ENCODE measurements at places on chromosomes 6 and 20.

GRCh38 chr20:24364482-24364881 is 104.9 kb upstream of the SYNDIG1 start:
- no peak for DNase-seq

- DNase-seq = no peak
These were observed 135.3 kb downstream of the SOBP start for GRCh38 chr6:107625264-107625663.

DNA sequence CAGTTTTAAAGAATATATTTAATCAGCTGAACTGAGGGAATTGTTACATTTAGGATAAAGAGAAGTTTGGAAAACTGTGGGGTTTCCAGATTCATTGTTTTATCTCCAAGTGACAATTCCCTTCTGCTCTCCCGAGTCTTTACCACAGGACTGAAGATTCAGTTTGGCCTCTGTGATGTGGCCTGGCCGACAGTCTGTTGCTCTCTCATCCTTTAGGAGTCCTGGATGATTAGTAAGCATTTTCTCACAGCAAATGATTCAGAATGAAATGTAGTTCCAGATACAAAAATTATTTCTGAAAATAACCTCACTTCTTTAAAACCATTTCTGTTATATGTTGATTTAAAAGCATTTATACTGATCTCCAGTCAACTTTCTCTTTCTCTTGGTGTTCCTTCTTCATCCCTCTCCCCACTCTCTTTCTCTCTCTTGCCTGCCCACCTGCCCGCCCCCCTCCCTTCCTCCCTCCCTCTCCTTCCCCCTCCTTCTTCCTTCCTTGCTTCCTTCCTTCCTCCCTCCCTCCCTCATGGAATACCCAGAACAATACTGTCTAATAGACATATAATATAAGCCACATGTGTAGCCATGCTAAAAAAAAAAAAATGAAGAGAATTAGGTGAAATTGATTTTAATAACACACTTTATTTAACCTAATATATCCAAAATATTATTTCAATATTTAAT is 254.9 kb downstream of the PRL start:
- DNase-seq = no peak

DNA sequence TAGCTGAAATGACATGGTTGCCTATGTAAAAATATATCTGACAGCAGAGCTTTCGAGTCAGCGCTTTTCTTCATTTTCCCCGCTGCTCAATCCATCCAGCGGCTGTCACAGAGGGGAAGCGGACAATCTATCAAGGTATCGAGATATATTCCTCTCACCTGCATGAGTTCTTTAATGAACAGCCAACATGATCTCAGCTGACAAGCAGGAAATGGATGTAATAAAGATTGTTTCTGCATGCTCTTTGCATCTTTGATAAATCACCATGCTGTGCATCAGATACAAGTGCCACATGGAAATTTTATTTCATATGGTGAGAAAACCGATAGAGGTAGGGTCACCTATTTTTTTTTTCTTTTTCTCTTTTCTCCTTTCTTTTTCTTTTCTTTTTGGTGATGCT is 602.3 kb upstream of the MMS22L start:
- DNase-seq = no peak

- DNase-seq = no peak
These were observed 48.4 kb upstream of the ZBTB24 start for GRCh38 chr6:109531446-109531845.

- DNase-seq = no peak
These were observed 876.1 kb upstream of the ADGRB3 start for GRCh38 chr6:67759001-67759400.

DNA sequence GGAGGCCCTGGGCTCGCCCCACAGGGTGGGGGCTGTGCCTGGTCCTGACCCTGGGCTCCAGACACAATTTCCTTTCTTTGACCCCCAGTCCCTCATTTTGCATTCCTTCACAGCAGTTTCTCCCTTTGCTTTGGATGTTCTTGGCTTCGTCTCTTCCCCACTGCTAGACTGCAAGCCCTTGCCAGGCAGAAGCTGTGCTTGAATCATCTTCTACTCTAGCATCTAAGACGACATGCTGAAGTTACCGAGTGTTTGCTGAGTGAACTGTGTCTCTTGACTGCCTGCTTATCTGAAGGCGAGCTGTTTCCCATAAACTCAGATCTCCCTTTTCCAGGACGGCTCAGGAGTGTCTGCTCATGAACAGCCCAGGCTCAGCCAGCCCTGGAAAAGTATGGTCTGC is 14.3 kb upstream of the SYNDIG1 start:
- DNase-seq = no peak

DNA sequence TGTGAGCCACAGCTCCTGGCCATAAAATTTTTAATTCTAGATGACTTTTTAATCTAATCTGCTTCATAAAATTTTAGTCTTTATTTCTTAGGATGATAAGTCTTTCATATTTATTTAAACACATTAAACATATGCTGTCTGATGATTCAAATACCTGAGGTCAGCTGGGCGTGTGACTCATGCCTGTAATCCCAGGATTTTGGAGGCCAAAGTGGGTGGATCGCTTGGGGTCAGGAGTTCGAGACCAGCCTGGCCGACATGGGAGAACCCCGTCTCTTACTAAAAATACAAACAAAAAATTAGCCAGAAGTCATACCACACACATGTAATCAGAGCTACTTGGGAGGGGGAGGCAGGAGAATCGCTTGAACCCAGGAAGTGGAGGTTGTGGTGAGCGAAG is 53.1 kb downstream of the RBM24 start:
- DNase-seq = no peak

DNA sequence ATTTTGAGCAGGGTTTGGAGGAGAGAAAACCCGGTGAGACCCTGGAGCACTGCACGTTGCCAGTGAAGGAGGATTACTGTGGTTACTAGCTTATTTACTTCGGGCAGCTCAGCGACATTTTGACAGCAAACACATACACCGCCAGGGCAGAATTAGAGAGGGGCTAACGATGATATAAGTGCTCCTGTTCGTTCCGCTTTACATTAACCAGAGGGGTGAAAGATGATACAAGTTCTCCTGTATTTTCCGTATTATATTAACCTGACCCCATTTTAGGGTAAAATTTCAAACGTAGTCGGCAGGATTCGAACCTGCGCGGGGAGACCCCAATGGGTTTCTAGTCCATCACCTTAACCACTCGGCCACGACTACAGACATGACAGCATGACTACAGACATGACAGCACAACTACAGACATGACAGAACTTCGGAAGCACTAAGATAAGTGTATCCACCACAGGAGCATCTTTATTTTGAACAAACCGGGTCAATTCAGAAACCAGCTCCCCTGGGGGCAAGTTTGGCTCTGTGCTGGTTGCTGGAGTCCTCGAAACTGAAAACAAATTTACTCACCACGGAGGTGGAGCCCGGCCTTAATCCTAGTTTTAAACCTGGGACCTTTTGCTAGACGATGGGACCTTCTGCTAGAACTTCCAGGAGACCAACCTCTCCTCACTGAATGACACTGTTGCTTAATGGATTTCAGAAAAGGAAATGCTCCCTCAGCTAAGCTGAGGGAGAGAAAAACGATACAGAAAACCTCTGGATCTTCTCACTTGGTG is 80.4 kb upstream of the ZNF184 start:
- no peak for DNase-seq

GRCh38 chr6:158717341-158718330 is 67.8 kb downstream of the SYTL3 start:
- no peak for DNase-seq

GRCh38 chr6:32148289-32149091 is 3.2 kb downstream of the PRRT1 start:
- DNase-seq = peak; percentile 37

GRCh38 chr6:158926414-158926813 is 73.6 kb downstream of the RSPH3 start:
- DNase-seq = no peak

DNA sequence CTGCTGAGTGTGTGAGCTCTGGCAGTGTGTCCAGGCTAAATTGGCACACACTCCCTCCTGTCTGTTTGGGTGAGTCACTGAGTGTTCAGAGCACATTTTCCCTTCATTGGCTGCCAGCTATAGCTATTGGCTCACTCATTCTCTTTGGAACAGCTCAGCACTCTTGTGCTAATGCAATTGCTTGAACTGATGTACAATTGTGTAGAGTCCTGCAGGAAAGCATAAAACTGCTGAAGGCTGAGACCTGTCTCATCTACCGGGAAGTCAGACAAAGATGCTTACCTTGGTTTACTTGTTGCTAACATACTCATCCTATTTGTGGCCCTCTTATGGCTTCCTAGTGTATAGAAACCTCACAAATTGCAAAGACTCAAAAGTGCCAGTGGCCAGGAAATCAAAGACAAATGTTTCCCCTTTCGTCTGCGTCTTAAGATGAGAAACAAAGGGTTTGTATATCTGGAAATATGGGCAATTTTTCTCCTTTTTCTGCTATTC is 351.0 kb downstream of the BCKDHB start:
- DNase-seq = no peak

GRCh38 chr6:30902709-30903108 is 5.3 kb upstream of the GTF2H4 start:
- DNase-seq = no peak

- DNase-seq = no peak
These were observed 771.7 kb downstream of the EPHA7 start for GRCh38 chr6:92647630-92648029.

- no peak for DNase-seq
These were observed 50.0 kb downstream of the FKBP5 start for GRCh38 chr6:35638679-35639078.

- DNase-seq = no peak
These were observed 282.1 kb upstream of the BMP2 start for GRCh38 chr20:6485351-6485750.

DNA sequence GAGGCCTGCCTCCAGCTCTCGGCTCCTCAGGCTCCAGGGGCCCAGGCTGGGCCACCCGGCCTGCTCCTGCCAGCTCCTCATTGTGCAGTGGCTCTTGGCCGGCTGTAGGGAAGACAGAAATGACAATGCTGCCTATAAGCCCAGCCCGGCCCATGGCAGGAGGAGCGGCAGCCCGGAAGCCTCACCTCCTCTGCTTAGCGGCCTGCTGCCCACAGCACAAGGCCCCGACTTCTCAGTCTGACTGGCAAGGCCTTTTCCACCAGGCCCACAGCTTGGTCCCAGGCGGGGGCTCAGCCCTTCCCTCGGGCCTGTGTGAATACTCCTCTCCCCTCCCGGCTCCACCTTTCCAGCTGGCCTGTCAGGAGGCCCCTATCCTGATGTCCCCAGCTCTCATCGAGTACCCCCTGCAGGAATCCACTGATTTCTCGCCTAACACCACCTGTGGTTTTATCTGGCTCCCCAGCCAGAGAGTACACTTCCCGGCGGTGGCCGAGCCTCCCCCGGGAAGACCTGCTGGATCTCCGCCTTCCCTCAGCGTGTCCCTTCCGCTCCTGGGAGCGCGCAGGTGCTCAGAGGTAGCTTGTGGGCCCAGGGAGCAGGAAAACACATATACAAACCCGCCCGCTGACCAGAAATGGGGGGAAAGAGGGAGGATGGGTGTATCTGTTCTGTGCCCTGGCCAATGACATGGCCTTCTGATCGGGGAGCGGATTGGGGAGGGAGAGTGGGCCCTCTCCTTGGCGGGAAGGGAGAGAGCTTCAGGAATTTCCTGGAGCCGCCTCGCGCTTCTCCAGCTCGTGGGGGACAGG is 963 bp downstream of the DDRGK1 start:
- no peak for DNase-seq

DNA sequence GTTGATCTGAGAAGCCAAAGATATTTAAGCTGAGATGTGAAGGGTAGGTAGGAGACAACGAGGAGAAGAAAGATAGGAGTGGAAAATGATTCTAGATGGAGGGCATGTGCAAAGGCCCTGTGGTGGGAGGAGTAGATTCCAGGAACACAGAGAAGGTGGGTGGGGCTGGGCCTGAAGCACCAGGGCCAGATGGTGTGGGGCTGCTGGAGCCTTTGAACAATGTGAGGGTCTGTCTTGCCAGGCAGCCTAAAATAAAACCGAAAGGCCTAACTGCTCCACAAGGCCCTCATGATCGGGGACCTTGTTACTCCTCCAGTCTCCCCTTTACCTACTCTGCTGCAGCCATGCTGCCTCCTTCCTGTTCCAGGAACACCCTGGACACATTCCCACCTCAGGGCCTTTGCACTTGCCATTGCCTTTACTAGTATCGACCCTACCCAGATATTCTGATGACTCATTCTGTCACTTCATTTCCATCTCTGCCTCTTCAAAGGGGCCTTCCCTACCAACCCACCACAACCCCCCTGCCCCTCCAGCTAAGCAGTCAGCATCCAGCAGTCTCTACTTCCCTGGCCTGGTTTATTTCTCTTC is 20.0 kb downstream of the FAM110A start:
- no peak for DNase-seq

DNA sequence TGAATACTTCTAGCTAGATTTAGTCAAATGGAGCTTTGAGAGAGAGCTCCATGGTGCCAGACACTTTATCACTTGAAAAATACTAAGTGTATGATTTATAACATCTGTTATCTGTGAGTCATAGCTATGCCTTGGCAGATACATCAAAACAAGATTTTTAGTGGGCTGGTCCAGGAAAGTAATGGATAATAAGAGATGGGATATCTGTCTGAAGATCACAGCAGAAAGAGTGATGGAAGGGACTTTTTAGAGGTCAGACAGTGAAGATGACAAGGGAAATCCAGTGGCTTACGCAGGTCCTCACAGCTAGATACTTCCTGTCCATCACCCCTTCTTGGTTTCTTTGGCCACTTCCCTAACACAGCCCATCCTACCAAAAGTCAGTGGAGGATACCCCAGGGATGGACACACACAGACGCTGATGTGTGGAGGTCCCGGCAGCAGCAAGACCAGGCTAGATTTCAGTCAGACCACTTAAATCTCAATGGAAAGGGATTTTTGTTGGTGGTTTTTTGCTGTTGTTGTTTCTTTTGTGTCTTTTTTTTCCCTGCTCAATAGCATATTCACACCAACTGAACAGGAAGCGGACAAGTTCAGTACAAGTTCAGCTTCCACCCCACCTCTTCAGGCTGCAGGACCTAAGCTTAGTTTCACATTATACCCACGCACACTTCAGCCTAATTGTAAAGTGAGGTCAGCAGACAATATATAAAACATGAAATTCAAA is 209.3 kb downstream of the ALDH8A1 start:
- DNase-seq = no peak

GRCh38 chr6:140779341-140779740 is 1353.4 kb upstream of the GJE1 start:
- DNase-seq = no peak

DNA sequence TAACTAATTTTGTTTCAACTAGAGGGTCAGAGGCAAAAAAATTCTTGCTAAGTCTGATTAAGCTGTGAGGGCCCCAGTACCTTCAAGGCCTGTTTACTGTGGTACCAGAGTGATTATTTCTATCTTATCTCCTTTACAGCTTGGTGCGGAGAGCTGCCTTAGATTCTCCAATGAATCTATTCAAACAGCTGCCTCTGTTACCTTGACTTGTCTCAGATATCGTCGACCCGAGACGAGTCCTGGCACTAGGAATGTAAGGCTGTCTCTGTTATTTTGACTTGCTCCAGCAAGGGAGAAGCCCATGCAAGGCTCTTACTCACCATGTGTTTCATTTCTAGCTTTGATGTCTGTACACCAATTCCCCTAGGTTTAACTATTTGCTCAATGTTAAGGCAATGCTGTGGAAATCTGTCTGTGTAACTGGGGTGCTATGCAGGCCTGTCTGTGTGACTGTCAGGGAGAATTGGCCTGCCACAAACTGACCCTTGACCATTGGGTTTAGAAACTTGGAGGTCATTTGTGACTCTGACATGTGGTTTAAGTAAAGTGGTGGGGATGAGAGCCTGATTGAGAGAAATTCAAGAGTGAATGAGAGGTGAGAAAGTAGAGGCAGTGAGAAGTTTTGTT is 10.4 kb upstream of the FKBPL start:
- DNase-seq = no peak

GRCh38 chr6:80006541-80006940 is 2.1 kb downstream of the TTK start:
- DNase-seq = no peak

GRCh38 chr6:2655844-2656433 is 94.8 kb downstream of the MYLK4 start:
- DNase-seq = no peak
